Posterior cingulate gyrus (tissue), 11 donors: ENCODE measurements at places on chromosomes 2 and 18.

DNA sequence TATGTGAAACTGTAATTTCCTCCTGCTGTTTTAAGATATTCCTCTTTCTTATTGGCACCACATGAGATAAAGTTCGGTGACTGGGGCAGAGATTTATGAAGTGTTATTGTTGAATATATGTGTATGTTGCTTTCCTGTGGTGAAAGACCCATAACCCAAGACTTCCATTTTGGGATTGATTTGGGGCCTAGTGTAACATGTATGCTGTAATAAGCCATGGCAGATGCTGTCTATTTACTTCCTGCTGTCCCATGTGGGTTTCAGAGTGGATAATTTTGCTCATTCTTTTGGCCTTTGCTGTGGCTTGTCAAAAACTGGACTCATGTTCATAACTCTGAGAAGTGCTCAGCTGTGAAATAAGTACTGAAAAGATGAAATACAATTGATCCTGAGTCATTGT, 10.8 kb upstream of the MYO1B start:
- DNase-seq = no peak

GRCh38 chr18:23114171-23114881, 21.0 kb upstream of the CABLES1 start:
- no peak for DNase-seq

DNA sequence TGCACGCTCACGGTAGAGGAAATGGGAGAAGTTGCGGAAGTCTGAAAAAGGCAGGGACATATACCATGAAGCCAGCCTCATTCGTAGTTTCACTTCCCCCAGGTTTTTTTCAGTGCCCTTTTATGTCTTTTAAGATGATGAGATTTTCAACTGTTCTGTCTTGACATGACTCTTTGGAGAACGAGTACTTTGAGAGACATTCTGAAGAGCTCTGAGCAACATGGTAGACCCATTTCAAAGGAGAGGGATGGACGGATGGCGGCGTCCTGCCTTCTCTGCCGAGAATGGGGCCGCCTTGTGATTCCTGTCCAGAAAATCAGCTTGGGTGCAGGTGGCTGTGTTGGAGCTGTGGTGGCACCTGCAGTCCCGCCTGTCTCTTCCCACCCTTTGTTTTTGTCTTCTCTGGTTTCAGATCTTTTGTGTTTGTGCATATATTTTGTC, 41.7 kb downstream of the SH3BP4 start:
- peak; percentile 16 for DNase-seq

- DNase-seq = no peak
These were observed 47.0 kb downstream of the MTCL1 start for GRCh38 chr18:8752329-8752728.

DNA sequence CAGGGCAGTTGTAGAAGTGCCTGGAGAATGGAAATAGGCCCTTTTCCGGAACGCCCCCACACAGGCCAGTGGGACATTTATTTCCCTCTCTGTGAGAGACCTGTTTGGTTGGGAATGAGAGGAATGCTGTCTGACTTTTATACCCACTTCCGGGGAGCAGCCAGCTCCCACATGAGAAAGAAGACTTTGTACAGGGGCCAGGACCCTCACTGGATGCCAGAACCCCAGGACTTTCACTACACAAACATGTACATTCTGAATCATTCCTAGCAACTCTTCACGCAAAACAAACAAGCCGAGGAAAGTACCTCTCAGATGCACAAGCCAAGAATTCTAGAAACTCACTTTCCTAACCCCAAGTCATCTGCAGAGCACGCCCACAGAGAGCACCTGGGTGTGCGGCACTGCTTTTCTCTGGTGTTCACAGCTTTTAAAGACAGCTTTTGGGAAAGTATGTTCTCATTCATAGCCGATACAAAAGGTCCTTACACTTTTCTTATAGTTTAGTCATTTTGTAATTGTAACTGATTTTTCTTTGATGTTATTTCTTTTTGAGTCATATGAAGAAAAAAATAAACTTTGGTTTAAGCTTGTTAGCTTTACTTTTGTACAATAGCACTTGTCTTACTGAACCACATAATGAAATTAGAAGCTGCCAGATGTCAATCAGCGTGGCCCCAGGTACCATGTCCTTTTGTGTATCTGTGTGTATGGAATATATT, 856.1 kb upstream of the ID2 start:
- DNase-seq = no peak

DNA sequence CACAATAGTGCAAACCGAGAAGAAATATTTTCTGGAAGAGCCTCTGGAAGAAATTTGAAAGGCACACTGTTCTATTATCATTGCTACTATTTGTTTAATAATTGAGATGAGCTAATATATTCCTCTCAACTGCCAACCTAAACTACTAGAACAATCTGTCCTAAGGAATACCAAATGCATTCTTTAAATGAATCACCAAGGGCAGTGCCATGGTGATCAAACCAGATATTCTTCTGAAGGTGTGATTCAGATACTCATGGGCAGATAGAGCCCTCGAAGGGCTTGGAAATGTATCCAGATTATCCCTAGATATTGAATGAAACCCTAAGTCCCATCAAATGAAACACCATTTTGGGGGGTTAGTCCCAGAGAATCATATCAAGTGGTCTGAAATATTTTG, 76.6 kb downstream of the FIGN start:
- DNase-seq = no peak

DNA sequence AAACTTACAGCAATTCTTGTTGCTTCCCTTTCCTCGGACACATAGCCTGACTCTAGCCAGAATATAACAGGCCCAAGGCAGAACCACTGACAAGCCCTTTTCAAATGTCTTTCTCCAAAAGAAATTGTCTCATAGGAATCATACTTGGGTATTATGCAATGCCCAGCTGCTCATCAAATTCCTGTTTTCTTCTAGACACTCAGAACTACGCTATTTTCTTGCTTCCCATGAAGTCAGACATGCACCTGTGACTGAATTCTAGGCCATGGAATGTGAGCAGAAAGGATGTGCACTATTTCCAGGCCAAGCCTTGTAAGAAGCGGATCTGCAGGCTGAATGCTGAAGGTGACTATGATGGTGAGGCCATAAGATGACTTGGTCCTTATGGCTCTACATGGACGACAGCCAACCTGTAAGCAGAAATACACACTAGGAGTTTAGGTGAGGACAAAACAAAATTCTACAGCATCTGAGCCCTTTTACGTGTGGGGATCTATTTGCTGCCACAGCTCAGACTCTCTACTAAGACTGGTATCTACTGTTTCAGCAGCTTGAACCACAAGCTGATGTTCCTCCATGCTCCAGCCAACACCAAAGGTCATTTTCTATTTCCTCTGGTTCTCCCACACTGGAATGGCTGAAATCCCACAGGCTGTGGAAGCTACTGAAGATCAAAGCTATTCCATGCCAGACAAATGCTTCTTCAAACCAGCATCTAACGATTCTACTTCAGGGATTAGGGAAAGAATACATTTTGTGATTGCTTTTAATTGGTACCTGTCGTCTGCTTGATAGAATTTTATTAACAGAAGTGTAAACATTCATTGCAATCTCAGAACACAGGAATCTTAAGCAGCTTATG, 378.7 kb downstream of the RBM43 start:
- no peak for DNase-seq

DNA sequence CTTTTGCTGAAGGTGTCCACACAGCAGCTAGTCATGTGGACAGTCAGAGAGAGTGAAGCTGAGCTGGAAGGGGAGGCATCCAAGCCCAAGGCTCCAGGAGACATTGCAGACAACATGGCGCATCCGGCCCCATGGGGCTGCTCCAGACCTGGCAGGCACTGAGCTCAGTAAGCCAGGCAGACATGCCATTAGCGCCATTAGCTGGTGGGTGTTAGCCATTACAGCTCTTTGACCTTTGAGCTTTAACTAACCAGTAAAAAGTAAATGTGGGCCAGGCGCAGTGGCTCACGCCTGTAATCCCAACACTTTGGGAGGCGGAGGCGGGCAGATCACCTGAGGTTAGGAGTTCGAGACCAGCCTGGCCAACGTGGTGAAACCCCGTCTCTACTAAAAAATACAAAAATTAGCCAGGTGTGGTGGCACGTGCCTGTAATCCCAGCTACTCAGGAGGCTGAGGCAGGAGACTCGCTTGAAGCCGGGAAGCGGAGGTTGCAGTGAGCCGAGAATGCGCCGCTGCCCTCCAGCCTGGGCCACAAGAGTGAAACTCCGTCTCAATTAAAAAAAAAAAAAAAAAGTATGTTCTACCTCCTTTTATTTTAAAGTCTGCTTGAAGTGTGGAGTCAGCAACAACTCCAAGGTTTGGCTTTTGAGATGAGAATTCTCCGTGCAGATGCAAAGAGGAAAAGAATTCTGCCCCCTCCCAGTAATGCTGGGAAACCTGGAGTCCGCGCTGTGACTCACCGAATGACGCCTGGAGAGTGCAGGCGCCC, 69.4 kb downstream of the TWSG1 start:
- peak; percentile 79 for DNase-seq

DNA sequence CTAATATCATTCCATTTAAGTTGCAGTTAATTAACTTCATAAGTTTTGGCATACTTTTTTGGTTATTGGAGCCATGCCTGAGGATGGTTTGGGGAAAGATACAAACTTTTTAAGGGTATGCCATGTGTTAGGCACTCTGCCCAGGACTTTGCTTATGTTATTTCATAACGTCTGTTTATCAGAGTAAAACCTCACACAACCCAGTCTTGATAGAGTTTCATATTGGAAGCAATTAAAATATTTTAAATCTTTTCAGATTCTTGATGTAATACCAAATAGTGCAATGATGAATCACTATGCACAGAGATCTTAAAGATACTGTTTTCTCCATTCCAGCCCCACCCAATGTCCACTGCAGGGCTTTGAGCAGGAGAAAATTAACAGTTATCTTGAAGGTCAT, 529.1 kb upstream of the HNMT start:
- no peak for DNase-seq

DNA sequence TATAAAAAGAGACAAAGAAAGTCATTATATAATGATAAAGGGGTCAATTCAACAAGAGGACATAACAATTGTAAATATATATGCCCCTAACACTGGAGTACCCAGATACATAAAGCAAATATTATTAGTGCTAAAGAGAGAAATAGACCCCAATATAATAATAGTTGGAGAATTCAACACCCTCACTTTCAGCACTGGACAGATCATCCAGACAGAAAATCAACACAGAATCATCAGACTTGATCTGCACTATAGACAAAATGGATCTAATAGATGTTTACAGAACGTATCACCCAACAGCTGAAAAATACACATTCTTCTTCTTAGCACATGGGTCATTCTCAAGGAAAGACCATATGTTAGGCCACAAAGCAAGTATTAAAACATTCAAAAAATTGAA, 31.7 kb downstream of the CLHC1 start:
- no peak for DNase-seq

DNA sequence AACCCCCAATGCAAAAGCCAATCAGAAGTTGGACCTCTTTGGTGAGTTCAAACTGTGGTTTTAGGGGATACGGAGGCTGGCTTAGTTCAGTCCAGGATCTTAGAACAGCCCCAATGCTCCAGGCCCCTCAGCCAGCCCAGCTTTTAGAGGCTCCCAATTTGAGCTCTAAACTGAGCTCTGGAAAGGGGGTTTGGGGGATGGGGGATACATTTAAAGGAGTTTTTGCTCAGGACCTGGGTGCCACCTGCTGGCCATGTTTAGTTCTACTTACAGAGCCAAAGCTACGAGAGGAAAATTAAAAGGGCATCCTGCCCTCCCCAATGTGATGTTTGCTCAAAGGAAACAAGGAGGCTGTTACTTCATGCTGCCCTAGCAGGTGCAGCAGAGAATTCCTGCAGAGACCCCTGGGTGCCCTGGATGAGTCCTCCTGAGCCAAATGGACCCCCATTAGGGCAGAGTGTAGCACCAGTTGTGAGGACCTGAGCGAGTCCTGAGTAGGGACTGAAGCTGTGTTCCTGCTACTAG, 15.9 kb upstream of the TMEM214 start:
- DNase-seq = peak; percentile 53

DNA sequence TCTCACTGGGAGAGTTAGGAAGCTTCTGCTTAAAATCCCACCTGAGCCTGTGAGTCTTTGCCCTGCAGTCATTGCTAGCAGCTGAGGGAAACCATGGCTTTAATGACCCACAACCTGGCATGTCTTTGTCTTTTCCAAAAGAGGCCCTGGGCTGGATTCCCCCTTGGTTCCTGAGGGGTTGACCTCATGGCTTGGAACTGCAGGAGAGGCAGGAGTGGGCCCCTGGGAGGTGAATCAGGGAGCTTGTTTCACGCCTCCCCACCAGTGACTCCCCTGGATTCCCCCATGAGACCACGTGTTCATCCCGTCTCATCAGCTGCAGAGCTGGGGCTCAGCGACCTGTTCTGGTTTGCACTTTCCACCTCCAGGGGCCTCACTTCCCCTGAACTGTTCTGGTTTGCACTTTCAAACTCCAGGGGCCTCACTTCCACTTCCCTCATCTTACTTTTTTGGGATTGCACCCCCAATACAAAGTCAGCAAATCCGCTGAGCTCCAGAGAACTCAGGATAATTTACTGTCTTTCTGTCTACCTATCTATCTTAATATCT, 58.5 kb upstream of the TMEM18 start:
- DNase-seq = no peak
